ENCODE measurements at places on chromosomes 13 and 19.

- DNase-seq, result no peak
Measured at GRCh38 chr19:28933039-28933438, 279.9 kb downstream of the UQCRFS1 start.

DNA sequence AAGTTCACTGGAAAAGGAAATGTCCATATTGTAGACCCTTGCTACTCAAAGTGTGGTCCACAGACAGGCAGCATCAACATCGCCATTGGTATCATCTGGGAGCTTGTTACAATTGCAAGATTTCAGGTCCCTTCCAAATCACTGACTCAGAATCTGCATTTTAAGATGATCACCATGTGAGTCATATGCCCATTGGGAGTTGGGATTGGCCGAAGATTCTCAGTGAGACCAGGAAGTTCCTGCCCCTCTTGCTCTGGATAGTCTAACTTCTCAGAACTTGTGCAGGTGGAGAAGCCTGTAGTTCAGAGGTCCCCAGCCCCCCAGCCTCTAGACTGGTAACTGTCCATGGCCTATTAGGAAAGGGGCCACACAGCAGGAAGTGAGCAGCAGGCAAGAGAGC lies 48.9 kb upstream of the URAD start:
- DNase-seq, result no peak

DNA sequence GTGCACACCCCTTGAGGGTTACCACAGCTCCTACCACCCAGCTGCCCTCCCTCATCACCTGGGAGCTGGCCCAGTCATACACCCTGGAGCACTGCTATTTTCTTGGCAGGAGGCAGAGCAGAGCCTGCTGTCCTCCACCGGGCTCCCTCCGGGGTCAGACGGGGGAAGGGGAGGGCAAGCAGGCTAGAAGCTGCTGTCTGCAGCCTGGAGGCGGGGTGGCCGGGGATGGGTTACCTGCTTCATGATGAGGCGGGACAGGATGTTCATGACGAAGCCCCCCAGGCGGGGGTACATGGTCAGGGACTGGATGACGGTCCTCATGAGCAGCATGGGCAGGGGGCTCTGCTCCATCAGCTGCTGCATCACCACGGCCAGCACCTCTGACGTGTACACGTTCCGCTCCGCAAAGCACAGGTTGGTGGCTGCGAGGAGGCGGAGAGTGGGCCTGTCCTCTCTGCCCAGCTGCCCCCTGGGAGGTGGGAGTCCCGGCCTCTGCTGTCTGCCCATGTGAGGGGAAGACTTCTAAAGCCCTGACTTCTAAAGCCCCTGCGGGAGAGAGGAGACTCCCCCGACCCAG lies 2.7 kb upstream of the RSPH6A start:
- DNase-seq, result no peak

GRCh38 chr19:17405250-17406045 lies at the start of gene BST2:
Gene BST2, minus strand, starts transcription at chr19:17405630. Its CDS starts 55 bp downstream, at chr19:17405575.
- DNase-seq, result peak; percentile 27

DNA sequence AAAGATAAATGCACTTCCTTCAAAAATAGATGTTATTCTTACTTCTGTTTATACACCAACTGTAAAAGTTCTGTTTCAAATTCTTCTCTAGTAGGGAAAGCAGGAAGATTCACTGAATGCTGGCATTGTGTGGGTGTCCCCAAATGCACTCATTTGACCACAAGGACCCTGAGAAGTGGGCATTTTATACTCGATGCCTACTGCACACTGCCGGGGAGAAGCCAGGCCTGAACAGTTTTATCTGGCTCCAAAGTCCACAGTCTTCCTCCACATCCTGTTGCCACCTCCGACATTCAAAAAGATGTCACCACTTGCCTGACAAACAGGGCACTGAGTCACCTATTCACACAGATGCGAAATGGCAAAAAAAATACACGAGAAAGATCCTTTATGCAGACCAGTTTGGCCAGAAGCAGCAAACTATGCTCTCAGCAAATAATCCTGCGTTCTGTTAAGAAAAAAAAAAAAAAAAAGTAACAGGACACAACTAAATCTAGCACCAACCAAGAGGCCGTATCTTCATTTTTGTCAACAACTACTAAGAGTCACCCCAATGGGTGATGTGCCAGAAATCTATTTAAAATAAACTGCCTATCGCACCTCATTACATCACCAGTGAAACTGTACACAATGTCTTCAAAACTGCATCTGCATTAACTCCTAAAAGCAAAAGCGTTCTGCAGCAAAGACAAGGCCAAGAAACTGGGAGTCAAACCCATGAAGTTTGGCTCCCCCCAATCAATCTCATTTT lies 6.2 kb downstream of the ZC3H4 start:
- no peak for DNase-seq

- DNase-seq, result no peak
Measured at GRCh38 chr13:110374431-110375370, 67.6 kb downstream of the COL4A2 start.

- DNase-seq, result no peak
Measured at GRCh38 chr13:77514336-77514726, 21.2 kb upstream of the SCEL start.

- DNase-seq, result no peak
Measured at GRCh38 chr13:89465366-89465765, 1794.2 kb downstream of the SLITRK5 start.

GRCh38 chr19:35061583-35062373 lies 20.3 kb downstream of the HPN start:
- DNase-seq, result no peak

- no peak for DNase-seq
Measured at GRCh38 chr19:56156768-56157167, 15.7 kb downstream of the ZNF444 start.

GRCh38 chr19:50224986-50225747 lies 21.7 kb downstream of the MYH14 start:
- DNase-seq, result no peak

- no peak for DNase-seq
Measured at GRCh38 chr19:50377051-50377461, 799 bp downstream of the NR1H2 start.

- no peak for DNase-seq
Measured at GRCh38 chr19:6668691-6669090, 1.3 kb downstream of the TNFSF14 start.

- no peak for DNase-seq
Measured at GRCh38 chr13:30145709-30146367, 161.5 kb downstream of the KATNAL1 start.

DNA sequence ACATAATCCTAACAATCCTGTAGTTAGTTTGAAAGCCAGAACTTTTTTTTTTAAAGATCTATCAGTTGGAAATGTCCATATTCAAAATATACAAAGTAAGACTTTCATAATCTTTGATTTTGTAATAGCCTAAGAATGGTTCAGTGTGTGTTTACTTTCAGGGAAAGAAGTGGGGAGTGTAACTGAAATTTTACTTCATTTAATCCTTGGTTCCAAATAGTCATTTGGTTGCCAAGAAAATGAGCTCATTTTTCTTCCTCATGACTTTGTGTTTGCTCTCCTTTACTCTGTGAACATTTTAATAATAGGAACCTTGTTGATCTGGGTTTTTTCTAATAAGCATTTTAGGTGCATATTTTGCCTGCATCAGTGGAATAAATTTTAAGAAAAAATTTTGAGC lies 278.8 kb downstream of the SLITRK6 start:
- DNase-seq, result no peak

DNA sequence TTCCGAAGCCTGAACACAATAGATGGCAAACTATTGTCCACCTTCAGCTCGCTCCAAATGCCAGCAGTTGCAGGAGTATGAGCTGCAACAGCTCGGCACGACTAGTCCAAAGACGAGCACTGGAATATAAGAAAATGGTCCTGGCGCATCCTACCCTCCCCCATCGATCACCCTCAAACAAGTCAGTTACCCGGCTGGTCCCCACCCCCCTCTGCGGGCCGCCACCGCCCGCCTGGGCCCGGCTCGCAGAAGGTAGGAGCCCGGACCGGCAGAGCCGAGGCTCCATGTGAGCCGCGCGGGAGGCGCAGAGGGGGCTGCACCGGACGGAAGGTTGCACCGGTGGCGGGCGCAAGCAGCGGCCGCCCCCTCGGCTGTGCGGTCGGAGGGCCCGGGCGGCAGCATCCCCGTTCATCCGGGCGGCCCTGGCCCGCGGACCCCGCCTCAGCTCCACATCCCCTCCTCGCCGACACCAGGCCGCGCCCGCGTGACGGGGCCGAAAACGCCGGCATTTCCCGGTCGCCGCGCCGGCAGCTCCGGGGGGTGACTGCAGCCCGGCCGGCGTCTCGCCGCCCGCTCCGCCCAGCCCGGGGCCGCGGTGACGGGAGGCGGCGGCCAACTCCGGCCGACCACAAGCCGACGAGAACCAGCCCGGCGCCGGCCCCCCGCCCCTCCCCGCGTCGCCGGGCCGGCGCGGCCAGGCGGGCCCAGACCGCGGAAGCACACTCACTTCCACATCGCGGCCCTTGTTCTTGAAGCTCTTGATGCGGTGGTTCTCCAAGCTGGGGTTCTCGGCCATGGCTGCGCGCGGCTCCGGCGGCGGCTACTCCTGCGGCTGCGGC lies 552 bp downstream of the KPNA3 start:
- DNase-seq, result peak; percentile 15

DNA sequence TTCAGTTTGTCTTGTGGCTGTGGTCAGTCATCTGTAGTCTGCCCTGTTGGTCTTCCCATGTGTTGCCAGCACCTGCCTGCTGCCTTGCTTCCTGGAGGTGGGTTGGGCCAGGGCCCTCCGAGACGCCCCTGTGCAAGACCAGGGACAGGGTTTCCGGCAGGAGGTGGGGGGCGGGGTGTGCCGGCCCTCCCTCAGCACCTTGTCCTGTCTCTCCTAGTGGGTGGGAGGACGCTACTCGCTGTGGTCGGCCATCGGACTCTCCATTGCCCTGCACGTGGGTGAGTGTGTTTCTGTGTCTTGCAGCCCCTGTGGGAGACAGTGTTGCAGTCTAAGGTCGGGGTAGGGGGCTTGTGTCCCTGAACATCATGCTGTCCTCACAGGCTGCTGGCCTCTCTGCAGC lies 11.2 kb upstream of the PDCD2L start:
- DNase-seq, result no peak

GRCh38 chr19:48194041-48194843 lies 23.8 kb downstream of the ZSWIM9 start:
- no peak for DNase-seq

- no peak for DNase-seq
Measured at GRCh38 chr19:6503407-6504201, 1.5 kb upstream of the TUBB4A start.

DNA sequence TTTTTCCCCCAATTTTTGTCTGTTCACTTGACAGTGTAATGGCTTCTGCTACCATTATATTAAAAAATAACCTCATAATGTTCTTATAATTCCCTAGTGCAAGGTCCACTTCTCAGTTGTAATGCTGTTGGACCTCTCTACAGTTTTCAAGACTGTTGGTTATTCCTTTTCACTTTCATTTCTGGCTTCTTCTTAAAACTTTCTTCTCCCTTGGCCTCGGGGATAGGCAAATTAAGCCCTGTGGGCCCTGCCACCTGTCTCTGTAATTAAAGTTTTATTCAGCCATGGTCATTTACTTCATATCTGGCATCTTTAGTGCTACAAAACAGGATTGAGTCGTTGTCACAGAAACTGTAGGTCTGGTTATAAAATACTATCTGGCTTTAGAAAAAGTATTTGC lies 313.5 kb downstream of the KLF12 start:
- no peak for DNase-seq

- DNase-seq, result no peak
Measured at GRCh38 chr19:3366753-3367627, 607 bp downstream of the NFIC start.

- DNase-seq, result no peak
Measured at GRCh38 chr19:30078381-30078910, 136.4 kb downstream of the URI1 start.

- no peak for DNase-seq
Measured at GRCh38 chr13:78714717-78715116, 55.8 kb upstream of the OBI1 start.

- DNase-seq, result no peak
Measured at GRCh38 chr13:45105895-45106294, 14.4 kb upstream of the GTF2F2 start.

DNA sequence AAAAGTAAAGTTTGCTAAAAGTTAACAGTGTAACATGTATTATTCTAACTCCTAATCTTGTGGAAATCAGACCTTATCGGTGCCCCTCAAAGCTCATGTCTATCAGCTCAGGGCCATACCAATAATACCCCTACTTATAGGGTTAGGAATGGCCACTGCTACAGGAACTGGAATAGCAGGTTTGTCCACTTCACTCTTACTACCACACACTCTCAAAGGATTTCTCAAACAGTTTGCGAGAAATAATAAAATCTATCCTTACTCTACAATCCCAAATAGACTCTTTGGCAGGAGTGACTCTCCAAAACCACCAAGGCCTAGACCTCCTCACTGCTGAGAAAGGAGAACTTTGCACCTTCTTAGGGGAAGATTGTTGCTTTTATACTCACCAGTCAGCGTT lies 1677.7 kb downstream of the OLFM4 start:
- DNase-seq, result no peak

DNA sequence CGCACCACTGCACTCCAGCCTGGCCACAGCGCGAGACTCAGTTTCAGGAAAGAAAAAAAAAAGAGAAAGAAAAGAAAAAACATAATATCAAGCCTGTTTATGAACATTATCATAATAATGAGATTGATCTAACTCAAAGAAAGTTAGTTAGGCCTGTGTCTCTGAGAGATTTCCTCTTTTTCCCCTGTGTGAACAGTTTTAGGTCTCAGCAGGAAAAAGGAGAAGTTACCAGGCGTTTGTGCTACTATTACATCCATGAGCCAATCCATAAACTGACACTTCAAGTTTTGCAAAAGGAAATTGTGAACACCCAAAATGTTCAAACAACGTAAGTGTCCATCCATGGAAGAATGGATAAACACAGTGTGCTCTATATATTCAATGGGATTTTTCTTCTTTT lies 3.8 kb downstream of the TARM1 start:
- no peak for DNase-seq

DNA sequence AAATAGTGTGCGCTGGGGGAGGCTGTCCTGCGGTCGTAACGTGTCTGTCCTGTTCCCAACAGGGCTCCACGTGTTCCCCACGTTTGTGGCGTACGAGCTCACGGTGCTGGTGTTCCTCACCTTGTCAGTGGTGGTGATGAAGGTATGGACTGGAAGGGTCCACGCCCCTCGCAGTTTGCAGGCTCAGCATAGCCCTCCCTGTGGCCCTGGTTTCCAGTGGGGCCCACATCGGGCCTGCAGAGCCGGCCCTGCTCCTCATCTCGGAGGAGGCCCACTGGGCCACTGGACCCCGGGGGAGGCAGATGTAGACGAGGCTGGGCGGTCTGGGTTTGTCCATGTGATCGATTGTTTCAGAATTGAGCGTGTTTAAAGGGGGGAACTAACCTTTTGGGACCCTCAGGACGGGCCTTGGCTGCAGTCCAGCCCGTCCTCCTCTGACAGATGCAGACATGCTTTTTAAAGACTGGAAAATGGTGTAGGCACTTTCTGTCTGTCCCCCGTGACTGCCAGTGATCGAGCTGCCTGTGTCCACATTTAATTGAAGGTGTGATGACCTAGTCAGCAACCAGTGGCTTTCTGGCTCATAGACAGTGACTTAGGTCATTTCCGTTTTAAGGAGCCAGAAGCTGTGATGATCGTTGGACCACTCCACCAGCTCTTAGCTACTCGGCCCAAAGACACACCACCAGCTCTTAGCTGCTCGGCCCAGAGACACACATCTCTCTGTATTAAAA lies 37.1 kb upstream of the TFDP1 start:
- DNase-seq, result no peak

All from stimulated activated CD8-positive, alpha-beta memory T cell treated with anti-CD3 and anti-CD28 coated beads, Interleukin-4, amount 100 ng/mL, for 4 hours (primary cell).